H1 (cell line): ENCODE measurements at places on chromosomes 1 and 21. TPM values are rescaled to one million over a fixed set of nuclear protein-coding genes. Genes with fewer than 3 reads are reported as not detected.

GRCh38 chr1:153956997-153957715 lies 1.3 kb downstream of the CRTC2 start:
- no peak for DNase-seq

DNA sequence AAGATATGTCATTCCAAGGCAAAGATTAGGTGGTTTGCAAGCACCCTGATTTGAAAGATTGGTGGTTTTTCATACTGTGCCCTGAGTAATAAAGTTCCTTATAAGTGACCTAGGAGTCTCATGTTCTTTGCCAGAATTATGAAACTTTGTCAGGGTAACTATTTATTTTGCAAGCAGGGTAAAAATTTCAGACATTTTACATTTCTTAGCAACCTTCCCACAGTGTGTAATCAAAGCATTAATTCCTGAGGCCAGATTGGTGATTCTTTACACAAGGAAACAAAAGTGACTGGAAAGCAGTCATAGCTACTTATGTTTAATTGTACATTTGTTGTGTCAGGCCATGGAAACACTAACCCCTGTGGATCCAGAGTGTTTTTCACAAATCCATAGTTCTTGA lies 998.0 kb upstream of the B3GALT2 start:
- DNase-seq = no peak

The ZNF683 gene
- not detected in 2 replicates for total RNA-seq

The ADAM30 gene
- total RNA-seq = not detected in 2 replicates

DNA sequence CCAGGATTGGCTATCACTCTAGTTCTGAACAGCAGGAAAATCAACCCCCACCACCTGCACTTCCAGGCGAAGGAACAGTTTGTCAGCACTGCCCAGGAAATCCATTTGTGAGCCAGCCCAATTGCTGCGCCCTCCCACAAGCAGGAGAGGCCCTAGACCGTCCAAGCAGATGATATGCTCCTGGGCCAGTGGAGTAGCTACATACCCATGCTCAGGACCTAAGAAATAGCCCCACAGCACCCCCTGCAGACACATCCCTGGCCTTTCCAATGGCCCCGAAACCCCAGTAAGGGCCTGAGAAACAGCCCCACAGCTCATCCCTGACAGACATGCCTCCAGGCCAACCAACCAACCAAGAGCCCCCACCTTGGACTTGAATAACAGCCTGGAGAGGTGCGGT lies 111.5 kb upstream of the ZC3H11B start:
- no peak for DNase-seq

The ANKRD35 gene
- total RNA-seq = 2.2 and 3.0 TPM in 2 replicates

GRCh38 chr21:25818121-25818520 lies 83.3 kb downstream of the GABPA start:
- DNase-seq = no peak

The ST6GALNAC3 gene
- 17.2 and 19.0 TPM in 2 replicates for total RNA-seq

DNA sequence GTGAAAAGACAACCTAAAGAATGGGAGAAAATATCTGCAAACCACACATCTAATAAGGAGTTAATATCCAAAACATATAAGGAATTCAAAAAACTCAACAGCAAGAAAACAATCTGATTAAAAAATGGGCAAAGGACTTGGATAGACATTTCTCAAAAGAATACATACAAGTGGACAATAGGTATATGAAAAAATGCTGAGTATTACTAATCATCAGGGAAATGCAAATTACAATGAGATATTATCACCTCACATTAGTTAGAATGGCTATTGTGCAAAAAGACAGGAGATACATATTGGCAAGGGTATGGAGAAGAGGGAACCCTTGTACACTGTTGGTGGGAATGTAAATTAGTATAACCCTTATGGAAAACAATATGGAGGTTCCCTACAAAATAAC lies 44.9 kb downstream of the TRMT1L start:
- no peak for DNase-seq

- DNase-seq = no peak
Observed at GRCh38 chr1:55980582-55980981, 598.8 kb downstream of the PLPP3 start.

The PCP4 gene
- 1.8 and 2.3 TPM in 2 replicates for total RNA-seq

DNA sequence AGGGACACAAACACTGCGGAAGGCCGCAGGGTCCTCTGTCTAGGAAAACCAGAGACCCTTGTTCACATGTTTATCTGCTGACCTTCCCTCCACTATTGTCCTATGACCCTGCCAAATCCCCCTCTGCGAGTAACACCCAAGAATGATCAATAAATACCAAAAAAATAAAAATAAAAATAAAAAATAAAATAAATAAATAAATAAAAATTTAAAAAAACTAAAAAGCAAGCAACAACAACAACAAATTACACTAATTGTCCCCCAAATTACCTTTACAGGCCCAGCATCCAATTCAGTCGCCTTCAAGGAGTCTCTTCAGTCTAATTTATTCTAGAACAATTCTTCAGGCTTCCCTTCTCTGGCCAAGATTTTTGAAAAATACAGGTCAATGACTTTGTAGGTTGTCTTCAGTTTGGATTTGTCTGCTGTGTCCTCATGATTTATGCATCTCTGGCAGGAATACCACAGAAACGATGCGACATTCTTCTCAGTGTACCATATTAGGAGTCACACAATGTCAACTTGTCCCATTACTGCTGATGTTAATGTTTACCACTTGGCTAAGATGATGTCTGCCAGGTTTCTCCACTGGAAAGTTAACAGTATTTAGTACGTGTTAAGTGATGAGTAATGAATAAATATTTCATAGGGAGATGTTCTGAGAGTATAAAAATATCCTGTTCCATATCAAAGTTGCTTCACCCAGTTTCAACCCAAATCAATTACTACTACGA lies 20.3 kb upstream of the BMP8B start:
- no peak for DNase-seq

GRCh38 chr1:53061859-53062707 lies at the start of gene PODN:
PODN (plus strand) TSS chr1:53062213; CDS start chr1:53069856, 7,643 bp downstream.
- DNase-seq = no peak

GRCh38 chr1:202565890-202566602 lies 144.2 kb downstream of the SYT2 start:
- DNase-seq = no peak

DNA sequence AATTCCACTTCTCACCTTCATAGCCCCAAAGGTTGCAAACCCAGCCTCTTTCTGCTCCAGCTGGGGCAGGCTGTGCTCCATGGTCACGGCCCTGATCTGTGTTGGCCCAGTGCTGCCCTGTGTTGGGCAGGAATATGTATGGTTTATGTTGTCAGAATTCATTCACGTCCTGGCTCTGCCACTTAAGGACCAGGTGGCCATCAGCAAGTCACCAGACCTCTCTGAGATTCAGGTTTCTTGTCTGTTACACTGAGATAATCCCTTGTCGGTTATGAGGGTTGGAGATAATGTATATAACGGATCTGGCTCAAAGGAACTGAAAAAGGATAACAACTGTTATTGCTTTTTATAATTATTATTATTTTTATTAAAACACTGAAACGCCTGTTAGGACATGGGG lies 39.1 kb upstream of the SELENON start:
- DNase-seq = no peak

The S100A9 gene
- total RNA-seq = not detected in 2 replicates

GRCh38 chr1:96863449-96863848 lies 141.9 kb downstream of the PTBP2 start:
- no peak for DNase-seq

DNA sequence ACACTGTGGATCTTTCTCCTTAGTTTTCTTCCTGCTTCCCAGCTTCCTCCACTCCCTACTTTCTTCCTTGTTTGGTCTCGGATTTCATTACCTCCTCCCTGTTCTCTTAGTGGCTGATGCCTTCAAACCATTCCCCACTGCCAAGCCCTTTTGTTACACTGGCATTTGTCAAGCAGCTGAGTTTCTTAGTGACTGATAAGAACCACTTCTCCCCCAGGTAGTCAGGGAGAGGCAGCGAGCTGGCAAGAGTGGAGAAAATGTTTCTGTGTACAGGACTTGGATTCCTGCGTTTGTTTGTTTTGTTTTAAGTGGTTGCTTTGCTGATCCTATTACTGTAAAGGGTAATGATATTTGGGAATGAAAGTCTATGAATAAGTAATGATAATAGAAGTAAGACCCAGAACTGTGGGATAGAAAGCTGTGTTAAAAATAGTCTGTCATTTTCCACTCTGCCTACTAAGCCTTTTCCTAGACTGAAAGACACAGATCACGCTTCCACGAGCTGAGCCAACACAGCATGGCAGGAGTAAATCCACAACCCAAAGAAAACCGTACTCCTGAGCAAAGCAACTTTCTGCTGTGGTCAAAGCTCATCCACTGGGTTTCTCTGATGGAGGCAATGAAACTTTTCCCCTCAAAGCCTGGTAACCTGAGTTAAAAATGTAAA lies 10.1 kb upstream of the SERTAD4 start:
- no peak for DNase-seq

DNA sequence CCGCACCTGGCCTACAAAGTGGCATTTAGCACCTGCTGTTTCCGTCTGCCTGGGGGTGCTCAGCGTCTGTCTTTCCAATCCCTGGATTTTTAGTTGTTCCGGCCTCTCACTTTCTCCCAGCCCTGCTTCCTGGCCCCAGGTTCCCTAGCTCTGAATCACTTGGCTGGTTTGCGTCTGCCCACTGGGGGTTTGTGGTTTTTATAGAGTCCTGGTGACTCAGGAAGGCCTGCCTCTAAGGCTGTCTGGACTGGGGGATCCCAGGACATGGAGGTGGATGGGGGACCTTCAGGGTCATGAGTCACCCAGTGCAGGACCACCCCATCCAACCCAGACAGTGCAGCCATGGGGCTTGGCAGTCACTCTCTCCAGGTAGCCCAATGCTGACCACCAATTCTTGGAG lies 53.5 kb downstream of the MRPL37 start:
- DNase-seq = no peak

- DNase-seq = no peak
Observed at GRCh38 chr1:106603616-106604015, 452.9 kb upstream of the PRMT6 start.

- DNase-seq = no peak
Observed at GRCh38 chr1:28761189-28761588, 24.4 kb downstream of the YTHDF2 start.

The HAO2 gene
- total RNA-seq = not detected in 2 replicates

GRCh38 chr1:228361314-228362140 lies 45.1 kb downstream of the TRIM11 start:
- no peak for DNase-seq

DNA sequence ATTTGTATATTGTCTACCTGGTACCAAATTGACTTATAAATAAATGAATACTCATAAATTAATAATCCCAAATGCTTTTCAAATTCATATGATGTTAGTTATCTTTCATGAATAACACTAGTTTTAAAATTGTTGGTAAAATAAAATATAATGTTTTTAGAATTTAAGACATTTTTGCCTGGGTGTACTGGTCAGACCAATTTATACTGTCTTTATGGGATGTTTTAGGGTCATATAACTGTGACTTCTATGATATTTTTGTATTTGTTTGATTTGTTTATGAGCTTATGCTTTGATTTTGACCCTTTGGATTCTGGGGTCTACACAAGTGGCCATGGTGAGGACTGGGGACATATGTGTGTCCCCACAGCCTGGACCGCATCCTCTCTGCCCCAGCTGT lies 54.1 kb upstream of the KLHDC7A start:
- DNase-seq = no peak

The VANGL2 gene
- 62.5 TPM in 2 replicates for total RNA-seq

- DNase-seq = no peak
Observed at GRCh38 chr1:38563942-38564735, 295.4 kb downstream of the RRAGC start.

DNA sequence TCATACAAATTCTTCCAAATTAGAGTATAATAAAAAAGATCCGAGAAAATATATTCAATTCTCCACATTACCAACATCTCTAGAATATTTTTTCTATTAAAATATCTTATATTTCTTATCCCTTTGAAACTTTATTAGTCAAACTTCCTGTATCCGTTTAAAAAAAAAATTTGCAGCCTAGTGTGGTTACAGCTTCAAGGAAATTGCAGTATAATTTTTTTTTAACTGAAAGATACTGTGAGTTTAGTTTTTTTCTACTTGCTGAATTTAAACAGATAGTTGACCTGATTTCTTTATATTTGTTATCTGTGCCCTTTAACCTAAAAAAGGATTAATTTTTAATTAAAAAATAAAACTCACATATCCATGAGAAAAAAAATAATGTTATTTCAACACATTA lies 1.5 kb downstream of the RGS18 start:
- DNase-seq = no peak
